ENCODE measurements at places on chromosomes 5 and 9.

DNA sequence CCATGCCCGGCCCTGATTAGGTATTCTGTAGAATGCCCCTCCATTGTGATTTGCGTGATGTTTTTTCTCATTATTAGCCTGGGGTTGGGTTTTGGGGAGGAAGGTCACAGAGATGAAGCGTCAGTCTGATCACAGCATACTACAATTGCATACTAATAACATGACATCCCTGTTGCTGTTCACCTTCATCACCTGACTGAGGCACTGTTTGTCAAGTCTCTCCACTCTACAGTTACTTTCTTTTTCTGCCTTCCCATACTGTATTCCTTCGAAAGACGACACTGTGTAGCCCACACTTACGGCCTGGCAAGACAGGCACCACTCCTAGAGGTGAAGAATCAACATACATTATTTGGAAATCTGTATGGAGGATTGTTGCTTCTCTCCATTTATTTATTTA lies 5.5 kb downstream of the ZNF354C start:
- DNase-seq = no peak

DNA sequence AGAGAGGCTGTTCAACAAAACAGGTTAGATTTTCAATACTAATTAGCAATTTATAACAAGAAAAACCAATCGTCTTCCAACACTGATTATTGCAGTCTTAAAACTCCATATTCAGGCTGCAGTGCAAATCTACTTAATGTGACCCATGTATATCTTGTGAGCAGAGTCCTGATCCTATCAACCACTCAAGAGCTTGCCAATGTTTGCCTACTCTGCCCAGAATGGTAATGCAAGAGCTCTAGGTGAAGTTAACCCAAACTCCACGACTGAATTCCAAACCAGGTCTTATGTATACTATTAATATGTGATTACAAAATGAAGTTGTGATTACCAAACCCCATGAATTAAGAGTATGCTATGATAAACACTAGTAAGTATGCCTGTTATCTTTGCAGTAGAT lies 17.1 kb downstream of the EFNA5 start:
- no peak for DNase-seq

- DNase-seq = no peak
These were observed 88.5 kb downstream of the SNX24 start for GRCh38 chr5:122933956-122934355.

DNA sequence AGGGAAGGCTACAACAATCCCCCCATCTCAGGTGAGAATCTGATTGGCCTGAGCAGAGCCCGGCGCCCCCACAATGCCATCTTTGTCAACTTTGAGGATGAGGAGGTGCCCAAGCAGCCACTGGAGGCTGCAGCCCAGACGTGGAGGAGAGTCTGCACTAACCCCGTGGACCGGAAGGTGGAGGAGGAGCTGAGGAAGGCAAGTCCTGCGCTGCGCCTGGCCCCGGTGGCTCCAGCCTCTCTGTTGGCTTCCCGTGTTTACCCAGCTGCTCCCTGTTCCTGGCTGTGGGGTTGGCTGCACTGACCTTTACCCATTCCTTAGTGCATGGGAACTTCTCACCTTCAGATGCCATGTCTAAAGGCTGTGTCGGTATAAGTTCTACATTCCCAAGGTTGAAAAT lies 11.0 kb upstream of the CEL start:
- no peak for DNase-seq

DNA sequence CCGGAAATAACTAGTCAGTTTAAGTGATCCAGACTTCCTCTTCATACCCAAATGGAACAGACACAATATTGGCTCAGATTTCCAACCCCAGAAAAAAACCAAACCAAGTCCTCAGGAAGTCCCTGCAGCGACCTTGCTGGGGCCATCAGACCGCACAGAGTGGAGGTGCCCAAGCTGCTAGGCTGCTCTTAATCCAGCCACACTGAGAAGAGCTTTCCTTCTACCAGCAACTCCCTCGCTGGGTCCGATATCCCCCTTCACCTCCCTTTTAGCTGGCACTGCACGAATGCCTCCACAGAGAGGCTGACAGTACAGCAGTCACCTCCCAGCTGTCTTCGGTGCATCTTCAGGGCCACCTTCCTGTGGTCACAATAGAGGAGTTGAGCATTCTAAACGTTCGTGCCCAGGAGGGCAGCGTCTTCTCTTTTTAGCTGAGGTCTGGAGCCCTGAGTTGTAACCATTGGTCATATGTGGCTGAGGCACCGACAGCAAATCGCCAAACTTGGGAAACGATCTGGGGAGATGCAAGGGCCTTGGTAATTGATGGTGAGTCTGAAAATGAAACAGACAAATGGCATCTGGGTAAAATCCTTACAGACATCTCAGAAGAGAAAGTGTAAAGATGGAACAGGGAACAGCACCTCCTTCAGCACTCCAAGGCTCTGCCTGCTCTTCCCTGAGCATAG lies 5.7 kb downstream of the NAIF1 start:
- no peak for DNase-seq

DNA sequence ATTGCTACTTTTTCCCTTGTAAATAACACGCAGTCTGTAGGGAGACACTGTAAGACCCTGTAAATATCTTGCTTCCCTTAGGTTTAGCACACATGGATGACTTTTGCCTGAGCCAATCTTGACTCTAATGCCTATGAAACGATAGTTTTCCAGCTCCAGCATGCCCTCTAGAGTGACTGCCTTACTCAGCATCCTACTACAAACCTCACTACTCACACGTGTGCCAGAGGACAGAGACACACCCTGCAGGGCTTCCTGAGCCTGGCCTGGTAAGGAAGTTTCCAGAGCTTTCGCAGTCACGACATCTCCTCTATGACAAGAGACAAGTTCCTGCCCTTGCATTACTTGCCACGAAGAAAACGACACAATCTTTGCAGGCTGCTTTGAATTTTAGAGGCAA lies 138.1 kb downstream of the ATPSCKMT start:
- no peak for DNase-seq

DNA sequence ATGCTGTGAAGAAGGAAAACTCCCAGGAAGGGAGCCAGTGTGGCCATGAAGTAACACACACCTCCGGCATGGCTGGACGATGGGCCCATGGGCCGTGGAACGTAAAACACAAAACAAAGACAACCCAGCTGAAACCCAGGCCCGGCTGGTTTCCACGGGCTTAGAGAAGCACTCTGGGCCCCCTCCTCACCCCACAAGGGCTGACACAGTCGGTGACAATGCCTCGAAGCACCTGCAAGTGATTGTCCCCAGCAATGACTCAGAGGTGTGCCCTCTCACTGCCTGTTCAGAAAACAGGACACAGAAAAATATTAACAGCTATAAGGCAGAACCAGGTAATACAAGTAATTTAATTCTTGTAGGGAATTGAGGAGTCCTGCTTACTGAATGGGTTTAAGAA lies 135.3 kb downstream of the ROR2 start:
- DNase-seq = no peak

DNA sequence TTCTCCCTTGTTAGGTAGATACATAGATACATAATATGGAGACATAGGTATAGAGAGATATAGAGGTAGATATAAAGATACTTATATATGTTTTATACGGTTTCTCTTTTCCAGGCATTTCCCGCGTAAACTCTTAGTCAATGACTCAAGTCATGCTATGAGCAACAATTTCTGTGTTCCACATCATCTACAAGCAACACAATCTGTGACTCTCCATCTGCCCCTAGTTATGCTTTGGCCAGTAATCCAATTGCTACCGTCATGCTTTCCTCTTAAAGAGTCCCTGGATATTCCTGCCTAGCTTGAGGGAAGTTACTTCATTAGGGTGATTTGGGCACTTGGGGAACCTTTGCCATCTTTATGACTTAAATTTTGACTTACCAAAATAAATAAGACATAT lies 129.0 kb upstream of the ADAMTS16 start:
- no peak for DNase-seq
